Stimulated activated CD8-positive, alpha-beta memory T cell treated with anti-CD3 and anti-CD28 coated beads, Interleukin-4, amount 100 ng/mL, for 1 hour (primary cell): ENCODE measurements at places on chromosomes 5 and 9.

DNA sequence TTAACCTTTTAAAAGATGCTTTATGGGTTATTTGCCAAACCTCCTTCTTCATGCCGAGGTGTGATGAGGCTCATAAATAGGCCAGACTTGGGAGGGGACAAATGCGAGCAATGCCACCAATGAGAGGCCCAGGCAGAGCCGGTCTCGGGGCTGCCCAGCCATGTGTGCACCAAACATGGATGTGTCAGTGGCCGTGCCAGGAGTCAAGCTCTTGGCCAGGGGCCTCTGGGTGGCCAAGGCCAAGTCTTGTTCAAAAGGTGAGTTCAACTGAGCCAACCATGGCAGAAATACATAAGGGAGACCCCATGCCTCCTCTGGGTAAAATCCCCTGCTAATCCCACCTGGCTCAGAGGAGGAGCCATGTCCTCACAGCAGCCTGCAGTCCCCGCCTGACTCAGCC, 10.9 kb upstream of the LCN15 start:
- no peak for DNase-seq

DNA sequence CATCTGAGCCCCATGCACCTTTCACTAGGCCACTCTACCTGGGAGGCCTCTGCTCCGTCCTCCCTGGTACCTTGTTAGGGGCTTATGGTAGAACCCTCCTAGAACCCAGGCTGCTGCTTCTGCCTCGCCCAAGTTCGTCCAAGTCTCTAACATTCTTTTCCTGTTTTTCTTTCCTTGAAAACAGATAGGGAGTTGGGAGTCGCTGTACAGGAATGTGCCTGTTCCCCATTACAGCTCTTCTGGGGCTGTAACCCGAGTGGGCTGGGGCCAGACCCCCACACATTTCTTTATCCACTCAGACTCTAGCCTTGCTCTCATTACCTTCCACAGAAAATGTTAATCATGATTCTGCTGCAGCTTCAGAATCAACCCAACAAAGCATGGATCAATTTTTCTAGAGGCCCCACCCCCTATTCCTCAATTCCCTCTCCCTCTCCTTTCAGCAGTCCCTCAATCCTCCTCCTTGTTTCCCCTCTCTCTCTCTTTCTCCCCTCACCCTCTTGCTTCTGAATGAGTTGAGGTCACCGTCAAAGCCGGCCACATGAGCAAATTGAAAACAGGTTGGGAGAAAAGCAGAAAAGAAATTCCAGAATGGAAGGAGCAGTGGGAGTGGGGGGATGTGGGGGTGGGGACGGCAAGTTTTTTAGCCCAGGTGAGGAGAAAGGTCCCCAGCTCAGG, 193.8 kb upstream of the TRIM32 start:
- DNase-seq, result no peak

- DNase-seq, result no peak
These were observed 44.3 kb upstream of the ZBED3 start for GRCh38 chr5:77131361-77131760.

- no peak for DNase-seq
These were observed 53.8 kb downstream of the OLFM1 start for GRCh38 chr9:135141183-135141774.

- DNase-seq, result no peak
These were observed 100.4 kb downstream of the ZNF354C start for GRCh38 chr5:179160584-179160983.

GRCh38 chr5:8825139-8825757, 720.6 kb downstream of the SEMA5A start:
- DNase-seq, result no peak

DNA sequence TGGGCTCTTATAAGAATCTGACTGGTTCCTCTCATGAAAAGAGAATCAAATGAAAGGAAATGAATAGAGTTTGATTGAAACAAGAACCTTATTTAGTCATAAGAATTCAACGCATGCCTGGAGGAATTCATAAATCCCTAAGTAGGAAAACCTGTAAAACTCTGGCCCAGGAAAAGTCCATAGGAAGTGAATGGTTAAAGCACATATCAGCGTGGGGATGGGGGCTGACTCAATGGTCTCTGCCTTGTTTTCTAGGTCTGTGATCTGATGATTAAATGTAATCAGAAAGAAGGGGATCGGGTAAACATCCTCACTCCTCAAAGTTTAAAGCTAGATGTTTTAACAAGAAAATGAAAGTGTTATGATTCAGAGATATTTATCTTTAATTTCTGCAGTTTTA, 759.4 kb upstream of the C9orf72 start:
- DNase-seq, result no peak

GRCh38 chr9:18555105-18555883, 81.3 kb downstream of the ADAMTSL1 start:
- no peak for DNase-seq

DNA sequence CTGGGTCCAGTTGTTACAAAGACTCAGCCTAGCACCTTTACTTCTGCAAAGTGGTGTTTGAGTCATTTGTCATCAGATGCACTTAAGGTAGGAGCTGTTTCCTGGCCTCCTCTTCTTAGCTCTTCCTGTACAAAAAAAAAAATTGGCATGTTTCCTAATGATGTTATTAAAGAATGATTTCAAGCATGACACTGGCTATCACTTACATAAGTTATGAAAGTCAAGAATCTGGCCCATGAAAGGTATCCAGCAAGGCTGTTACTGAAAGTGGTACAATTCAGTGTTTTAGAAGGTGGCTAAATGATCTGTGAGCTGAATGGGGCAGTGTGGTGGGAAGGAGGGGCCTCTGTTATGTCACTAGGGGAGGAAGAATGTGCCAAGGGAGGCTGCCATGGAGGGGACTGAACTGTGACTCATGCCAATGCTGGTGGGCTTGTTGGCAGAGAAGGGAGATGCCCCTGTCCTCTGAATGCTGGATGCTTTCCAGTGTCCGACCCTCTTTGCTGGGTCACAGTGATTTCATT, 175.1 kb upstream of the MAP1B start:
- no peak for DNase-seq

GRCh38 chr9:74404620-74405019, 92.5 kb upstream of the RORB start:
- no peak for DNase-seq

DNA sequence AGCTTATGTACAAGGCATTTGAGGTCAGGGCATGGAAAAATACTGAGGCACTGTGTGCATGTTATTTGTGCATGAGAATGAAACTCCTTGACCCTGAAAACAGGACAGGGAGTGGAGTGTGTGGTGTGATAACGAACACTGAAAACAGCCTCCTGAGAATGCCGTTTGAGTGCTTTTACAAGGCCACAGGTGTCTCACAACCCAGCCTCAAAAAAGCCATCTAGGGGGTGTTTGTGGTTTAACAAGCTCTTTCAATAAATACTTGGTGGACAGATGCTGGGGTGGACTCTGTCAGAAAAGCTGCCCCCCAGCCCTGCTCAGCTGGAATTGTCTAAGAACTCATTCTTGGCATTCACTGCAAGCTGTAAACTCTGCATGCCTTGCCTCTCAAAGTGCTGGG, 94.0 kb upstream of the SLC25A48 start:
- DNase-seq, result no peak

DNA sequence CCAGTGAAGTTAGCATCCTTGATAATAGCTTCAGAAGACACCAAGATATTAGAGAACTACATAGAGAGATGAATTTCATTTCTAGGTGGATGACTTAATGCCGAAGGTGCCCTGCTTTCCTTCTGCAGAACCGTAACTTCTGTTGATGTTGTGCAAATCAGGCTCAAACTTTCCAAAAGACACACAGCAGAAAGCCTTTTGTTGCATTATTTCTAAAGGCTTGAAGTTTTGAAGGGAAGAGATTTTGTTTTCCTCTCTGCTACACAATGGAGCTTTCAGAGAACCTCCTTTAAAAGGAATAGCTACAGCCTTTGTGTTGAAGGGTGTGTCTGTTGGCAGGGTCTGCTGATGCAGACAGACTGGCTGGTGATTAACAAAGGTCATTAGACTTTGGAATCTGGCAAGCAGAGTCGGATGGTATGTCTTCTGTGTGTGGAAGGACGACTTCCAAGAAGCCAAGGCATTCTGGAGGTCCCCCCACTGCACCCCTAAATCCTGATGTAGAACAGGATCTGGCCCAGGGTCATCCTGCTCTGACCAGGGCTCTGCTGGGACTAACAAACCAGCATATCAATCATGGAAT, 57.8 kb downstream of the ZNF462 start:
- no peak for DNase-seq

DNA sequence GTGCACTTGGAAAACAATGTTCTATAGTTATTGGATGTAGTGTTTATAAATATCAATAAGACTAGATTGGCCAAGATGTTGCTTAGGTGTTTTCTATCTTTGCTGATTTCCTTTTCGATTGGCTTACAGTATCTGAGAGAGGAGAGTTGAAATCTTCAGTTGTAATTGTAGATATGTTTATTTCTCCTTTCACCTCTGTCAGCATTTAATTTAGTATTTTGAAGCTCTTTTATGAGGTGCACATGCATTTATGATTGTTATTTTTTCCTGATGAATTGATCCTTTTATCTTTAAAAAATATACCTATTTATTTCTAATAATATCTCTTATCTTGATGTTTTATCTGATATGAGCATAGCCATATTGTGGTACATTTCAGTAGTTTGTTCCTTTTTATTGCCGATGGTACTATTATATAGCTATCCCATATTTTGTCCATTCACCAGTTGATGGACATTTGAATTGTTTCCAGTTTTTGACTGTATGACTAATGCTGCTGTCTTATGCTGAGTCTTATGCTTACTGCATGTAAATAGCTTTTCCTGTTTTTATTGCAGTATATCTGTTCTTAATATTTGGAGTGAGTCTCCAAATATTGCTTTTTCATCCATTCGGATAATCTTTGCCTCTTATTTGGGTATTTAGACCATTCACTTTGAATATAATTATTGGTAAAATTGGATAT, 34.7 kb downstream of the ERCC6L2 start:
- no peak for DNase-seq

DNA sequence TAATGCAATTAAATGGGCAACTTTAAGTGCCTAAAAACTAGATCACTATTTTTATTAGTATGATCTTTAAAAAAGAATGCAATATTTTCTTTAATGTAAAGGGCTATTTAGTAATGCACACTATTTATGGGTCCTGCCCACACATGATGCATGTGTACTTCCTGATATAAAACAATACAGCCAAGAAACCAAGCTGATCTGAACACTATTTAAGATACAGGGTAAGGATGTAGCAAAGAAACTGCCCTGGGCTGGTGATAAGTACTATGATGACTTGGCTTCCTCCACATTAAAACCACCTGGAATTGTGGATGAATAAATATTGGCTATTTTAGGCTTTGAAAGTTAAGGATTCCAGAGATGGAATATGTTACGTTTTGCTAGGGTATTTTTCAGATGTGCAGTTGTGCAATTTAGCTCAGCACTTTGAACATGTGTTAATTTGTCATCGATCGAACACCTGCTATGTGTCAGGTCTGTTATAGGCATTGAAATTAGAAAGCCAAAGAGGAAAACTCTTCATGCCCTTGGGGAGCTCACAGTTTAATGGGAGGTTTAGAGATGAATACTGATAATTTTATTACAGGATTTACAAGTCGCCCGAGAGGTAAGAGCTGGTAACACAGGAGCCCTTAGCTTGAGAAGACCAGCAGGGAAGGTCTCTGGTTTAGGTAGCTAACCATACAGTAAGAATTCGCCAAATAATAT, 276.7 kb downstream of the PLK2 start:
- DNase-seq, result no peak

DNA sequence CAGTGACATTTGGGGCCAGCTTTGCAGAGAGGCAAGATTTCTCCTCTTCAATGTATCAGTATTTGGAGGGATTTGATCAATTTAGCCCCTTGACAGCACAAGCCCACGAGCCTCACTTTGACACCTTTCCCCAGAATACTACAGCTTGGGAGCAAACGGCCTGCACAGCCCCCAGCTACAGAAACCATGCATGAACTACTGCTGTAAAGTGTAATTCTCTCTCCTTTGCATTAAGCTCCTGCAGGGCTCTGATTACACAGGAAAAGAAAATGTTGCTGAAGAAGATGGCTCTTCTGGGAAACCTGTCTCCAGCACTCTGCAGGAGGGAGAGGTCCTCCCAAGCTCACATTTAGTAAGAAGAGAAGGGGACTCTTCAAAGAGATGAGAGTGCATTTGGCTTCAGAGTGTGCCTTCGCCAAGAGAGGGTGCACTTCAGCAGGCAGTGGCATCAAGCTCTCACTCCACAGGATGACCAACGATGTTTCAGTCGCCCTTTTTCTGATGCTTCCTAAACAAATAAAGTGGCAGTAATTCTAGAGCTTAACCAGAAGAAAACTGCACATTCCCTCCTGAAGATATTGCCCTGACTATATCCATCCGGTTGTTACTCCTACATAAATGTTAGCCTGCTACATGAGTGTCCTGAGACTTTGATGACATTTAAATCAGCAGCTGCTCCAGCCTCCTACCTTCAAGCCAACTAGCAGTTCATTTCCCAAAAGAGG, 272.2 kb downstream of the AUH start:
- DNase-seq, result no peak

GRCh38 chr9:85898332-85898731, 42.6 kb upstream of the NAA35 start:
- no peak for DNase-seq

GRCh38 chr9:131235480-131235851, 40.8 kb downstream of the FAM78A start:
- DNase-seq, result no peak

GRCh38 chr5:108459769-108460168, 77.9 kb upstream of the FBXL17 start:
- DNase-seq, result no peak
